Placental pericyte (primary cell): ENCODE measurements at places on chromosomes 2 and 18. TPM values are rescaled to one million over a fixed set of nuclear protein-coding genes. Genes with fewer than 3 reads are reported as not detected.

Gene NR4A2
- total RNA-seq, result 0.22 and 0.57 TPM in 2 replicates

Gene SERPINB12
- not detected in 2 replicates for total RNA-seq

Gene PSTPIP2
- total RNA-seq, result 4.4 and 9.4 TPM in 2 replicates

Gene LRRC30
- total RNA-seq, result not detected in 2 replicates

Gene RALB
- 44.4 and 67.4 TPM in 2 replicates for total RNA-seq

Gene FAP
- 247 and 272 TPM in 2 replicates for total RNA-seq

Gene ABCB11
- not detected in 2 replicates for total RNA-seq

Gene SLC5A7
- not detected in 2 replicates for total RNA-seq
